Prostate gland (tissue), 2 donors: ENCODE measurements at places on chromosomes 1 and 21. TPM values are rescaled to one million over a fixed set of nuclear protein-coding genes. Genes with fewer than 3 reads are reported as not detected.

GRCh38 chr1:98253145-98253544 lies 332.3 kb upstream of the DPYD start:
- DNase-seq, result no peak

DNA sequence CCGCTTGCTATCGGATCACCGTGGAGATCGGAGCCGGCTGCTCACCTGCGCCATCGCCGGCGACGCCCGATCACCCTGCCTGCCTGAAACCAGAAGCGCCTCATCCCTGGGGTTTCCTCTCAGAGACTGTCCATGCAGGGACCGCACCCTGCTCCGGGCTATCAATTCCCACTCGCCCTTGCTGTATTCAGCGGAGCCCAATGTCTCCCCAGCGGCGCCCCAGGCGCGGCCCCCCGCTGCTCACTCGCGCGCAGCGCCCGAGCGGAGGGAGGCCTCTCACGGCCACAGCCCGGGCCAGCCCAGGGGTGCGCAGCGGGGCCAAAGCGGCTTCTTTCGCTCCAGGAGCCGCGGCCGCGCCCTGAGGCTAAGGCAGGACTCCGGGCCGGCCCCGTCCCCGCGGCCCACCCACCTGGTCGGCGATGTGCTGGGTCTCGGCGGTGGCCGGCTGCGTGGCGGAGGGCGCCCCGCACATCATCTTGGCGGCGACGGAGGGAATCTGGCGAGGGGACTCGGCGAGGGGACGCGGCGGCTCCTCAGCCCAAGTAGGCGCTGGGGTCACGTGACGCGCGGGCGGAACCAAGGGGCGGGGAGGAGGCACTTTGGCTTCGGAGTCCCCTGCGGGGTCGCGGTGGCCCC lies at the start of gene CSTB:
Gene CSTB, minus strand, starts transcription at position 514 of the 636 bp plus-strand sequence. Its CDS starts 39 bp downstream, at position 475.
- peak; percentile 79 for DNase-seq

- DNase-seq, result no peak
Measured at GRCh38 chr1:54942976-54943375, 37.5 kb upstream of the TMEM61 start.

DNA sequence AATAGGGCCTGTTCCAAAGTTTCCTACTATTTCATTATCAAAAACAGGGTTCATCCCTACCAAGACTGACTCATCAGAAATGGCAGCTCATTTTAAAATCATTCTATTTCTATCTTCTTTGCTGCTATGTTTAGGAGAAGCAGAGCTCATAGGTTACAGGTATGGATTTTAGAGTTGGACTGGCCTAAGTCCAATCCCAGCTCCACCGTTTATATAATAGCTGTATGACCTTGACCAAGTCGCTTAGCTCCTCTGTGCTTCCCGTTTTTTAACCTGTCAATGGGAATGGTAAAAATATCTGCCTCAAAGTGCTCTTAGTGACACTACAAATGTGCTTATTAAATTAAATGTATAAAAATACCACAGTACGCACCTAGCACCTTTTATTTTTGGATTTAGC lies 412.6 kb downstream of the ZP4 start:
- no peak for DNase-seq

DNA sequence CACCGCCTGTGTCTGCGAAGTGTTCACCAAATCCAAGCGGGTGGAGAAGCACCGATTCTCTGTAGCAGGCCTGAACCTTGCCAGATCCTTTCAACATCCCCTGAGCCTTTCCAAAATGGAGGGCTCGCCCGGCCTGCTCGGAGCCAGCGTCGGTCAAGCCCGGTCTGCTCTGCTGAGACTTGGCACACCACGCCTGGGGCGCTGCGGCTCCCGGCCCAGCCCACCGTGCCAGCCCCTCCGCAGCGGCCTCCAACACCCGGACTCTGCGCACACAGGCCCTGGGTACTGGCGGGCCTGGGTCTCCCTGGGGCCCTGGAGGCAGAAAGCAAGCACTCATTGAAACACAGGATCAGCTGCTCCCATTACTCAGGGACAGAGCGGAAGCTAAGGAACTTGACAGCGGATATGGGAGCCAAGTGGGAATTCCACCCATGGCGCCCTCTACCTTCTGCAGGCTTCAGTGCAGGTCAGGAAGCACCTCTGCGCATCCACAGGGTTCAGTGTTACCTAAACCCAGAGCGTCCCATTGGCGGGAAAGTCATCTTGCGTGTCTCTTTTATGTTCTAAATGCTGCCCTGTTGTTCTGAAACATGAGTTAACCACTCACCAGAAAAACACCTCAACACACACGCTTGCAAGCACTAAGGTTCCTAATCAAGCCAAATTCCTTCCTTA lies 159.9 kb downstream of the ZBTB18 start:
- DNase-seq, result no peak

DNA sequence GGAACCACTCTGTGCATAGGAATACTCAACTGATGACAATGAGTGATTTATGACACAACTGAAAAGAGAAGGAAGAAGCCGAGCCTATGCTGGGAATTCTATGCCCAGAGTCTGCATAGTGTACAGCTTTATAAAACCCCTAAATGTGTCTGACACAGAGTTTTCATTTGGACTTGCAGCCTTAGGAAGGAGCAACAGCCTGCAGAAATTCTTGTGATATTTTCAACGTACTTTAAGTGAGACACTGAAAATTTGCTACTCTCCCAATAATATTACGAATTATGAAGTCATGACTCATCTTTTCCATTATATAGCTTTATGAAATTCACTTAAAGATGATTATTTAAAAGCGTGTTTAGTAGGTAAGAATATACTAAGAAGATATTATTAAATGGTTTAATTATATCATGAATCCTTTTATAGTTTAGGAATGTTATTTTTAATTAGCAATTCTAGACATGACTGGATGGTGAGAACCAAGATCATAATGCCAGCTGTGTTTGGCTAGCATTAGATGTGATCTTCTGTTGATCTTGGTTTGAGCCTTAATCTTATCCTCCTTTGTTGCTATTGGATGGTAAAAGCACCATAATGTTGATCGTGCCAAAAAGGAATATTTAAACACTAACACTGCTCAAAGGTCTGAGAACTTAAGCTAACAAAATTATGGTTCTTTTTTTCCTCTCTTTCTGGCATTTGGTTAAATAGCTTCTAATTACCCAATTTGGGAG lies 785.1 kb upstream of the ADGRL4 start:
- no peak for DNase-seq

Gene BNIPL
- 13.2 TPM for total RNA-seq

Gene OR2AK2
- not detected for total RNA-seq

Gene MATN1
- total RNA-seq, result not detected

Gene ERO1B
- total RNA-seq, result 12.0 TPM

Gene HSD3B2
- total RNA-seq, result not detected
